ENCODE measurements at places on chromosomes 16 and 17.

GRCh38 chr17:1753767-1754429, 8.0 kb upstream of the SERPINF1 start:
- no peak for DNase-seq

GRCh38 chr16:68370581-68371275, 59.9 kb downstream of the PRMT7 start:
- no peak for DNase-seq

GRCh38 chr16:29824589-29825144, 4.4 kb downstream of the MVP start:
- no peak for DNase-seq

DNA sequence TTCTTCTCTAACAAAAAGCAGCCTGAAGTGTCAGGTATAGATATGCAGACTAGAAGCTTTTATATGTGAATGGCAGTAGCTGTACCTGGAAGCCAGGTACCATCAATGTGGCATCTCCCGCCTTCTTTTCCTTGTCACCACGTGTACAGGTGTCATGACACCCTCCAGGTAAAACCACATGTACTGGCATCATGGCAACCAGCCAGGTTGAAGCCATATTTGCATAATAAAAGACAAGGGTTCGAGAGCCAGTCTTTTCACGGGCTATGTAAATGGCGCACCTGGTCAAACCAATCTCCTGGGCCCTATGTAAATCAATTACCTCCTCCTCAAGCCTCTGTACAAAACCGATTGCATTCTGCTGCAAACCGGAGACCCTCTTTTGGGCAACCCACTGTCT, 541.3 kb downstream of the CDH11 start:
- DNase-seq: no peak

- DNase-seq: no peak
Observed at GRCh38 chr16:2846511-2847310, 11.3 kb downstream of the PRSS22 start.

DNA sequence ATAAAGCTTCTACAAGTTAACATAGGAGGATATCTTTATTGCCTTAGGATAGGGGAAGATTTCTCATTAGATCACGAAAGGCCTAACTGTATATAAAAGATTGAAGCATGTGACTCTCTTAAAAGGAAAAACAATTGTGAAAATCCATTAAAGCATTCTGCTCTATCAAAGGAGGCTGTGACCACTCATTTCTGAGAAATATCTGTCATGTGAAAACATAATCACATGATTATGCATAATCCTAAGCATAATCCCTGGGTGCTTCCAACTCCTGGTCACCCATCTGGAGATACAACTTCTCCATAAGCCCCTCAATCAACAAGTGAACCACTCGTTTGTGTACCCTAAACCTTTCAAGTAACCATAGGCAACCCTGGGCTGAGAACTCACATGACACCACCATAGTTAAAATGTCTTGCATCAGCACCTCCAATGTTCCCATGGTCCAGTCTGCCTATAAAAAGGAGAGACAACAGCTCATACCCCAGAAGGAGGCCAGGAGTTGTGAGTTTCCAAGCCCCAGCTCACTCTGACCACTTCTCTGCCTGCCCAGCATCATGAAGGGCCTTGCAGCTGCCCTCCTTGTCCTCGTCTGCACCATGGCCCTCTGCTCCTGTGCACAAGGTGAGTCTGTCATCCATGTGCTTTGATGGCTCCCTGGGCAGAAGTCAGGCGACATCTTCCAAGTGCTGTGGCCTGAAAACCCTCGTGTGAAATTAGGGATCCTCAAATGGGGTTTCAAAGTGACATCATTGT, at the start of gene CCL18:
CCL18 (plus strand) TSS at position 487 of the 756 bp plus-strand sequence; CDS start at position 558, 71 bp downstream.
- DNase-seq: no peak

GRCh38 chr17:32558997-32559650, 72.3 kb downstream of the CDK5R1 start:
- DNase-seq: no peak

DNA sequence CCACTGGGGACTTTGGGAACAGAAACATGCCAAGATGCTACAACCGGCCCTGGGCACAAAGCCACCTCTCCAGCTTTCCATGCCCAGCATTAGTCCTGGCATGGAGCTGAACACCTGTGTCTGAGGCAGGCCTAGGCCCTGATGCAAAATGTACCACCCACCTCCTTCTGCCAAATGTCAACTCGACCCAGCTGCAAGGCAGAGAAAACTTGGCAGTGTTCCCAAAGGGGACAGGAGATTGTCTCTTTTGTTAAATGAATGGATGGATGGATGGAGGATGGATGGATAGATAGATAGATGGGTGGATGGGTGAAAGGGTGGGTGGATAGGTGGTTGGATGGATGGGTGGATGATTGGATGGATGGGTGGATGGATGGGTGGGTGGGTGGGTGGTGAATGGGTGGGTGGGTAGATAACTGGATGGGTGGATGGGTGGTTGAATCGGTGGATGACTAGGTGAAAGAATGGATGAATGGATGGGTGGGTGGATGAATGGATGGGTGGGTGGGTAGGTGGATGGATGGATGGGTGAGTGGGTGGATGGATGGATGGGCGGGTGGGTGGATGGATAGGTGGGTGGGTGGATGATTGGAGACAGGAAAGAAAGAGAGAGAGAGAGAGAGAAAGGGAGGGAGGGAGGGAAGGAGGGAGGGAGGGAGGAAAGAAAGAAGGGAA, 73.4 kb upstream of the TNRC6C start:
- DNase-seq: no peak

GRCh38 chr17:62105357-62105756, 40.3 kb upstream of the MED13 start:
- no peak for DNase-seq

DNA sequence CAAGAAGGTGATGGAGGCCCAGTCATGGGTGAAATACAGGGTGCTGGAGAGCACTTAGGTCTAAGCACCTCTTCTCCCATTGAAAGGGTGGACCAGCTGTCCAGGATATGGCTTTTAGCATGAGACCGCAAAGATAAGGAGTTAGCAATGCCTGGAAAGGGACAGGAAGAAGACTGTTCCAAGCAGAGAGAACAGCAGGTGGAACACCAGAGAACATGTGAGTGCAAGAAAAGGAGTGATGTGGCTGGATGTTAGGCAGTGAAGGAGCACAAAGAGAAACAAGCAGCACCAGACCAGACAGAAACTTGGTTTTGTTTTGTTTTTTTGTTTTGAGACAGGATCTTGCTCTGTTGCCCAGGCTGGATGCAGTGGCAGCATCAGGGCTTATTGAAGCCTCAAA, 45.4 kb upstream of the CCL1 start:
- no peak for DNase-seq

- no peak for DNase-seq
Observed at GRCh38 chr17:56909742-56910508, 3.9 kb downstream of the TRIM25 start.

- DNase-seq: no peak
Observed at GRCh38 chr16:84279881-84280280, 14.8 kb upstream of the WFDC1 start.

- DNase-seq: no peak
Observed at GRCh38 chr17:46029627-46030026, 30.6 kb downstream of the STH start.

- no peak for DNase-seq
Observed at GRCh38 chr17:2981325-2981724, 82.1 kb downstream of the OR1D5 start.

DNA sequence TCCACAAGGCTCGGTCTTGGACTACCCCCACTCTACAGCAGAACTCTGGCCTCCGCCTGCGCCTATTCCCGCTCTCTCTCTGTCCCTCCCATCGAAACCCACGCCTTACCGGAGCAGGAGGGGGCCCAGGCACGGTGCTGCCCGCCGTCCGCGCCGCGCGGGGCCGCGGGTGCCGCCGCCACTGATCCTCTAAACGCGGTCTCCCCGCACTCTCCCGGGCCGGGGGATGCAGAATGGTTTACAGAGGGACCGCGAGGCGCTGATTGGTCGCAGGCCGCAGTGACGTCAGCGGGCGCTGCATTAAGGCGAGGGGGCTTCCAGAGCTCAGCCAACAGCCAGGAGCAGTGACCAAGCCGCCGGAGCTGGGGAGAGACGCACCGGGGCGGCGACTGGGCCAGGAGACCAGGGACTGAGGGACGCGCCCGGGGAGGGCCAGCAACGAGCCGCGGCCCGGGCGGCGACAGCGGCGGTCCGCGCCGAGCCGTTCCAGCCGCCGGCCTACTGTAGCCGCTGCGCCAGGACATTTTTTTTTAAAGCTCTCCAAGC, 747 bp upstream of the LHX1 start:
- DNase-seq: peak; percentile 50

DNA sequence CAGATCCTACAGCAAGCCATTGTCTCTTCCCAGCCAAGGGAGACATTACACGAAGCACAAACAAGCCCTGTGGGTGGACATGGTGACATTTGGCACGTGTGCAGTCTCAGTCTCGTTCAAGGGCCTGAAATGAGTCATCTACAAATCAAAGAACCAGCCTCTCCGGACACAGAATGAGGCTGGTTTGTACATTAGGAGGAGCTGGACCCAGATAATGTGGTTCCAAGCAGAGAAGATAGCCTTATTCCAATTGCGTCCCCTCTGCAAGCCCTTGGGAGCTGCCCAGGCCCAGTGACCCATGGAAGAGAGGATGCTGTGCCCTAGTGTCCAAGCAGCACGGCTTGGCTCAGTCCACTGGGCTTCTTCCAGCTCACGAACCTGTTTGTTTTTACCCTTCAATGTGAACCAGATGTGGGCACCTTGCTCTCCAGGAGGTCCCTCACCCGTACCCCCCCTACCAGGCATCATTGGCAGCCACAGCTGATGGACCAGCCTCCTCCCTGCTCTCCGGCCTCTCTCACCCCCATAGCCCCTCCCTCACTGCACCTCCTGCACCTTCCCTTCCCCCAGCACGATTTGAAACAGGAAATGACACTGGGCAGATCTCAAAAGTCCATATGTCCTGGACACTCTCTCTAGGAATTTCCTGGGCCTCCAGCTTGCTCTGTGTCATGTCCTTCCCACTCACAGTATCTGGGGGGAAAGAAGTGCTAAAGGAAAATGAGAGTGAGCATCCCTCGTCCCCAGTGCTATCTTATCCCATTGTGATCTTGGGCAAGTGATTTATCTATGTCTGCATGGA, 26.2 kb downstream of the KPNA2 start:
- DNase-seq: no peak

- DNase-seq: no peak
Observed at GRCh38 chr17:28511858-28512461, 5.8 kb downstream of the FOXN1 start.

GRCh38 chr17:78865682-78866390, 25.2 kb upstream of the USP36 start:
- DNase-seq: peak; percentile 83

DNA sequence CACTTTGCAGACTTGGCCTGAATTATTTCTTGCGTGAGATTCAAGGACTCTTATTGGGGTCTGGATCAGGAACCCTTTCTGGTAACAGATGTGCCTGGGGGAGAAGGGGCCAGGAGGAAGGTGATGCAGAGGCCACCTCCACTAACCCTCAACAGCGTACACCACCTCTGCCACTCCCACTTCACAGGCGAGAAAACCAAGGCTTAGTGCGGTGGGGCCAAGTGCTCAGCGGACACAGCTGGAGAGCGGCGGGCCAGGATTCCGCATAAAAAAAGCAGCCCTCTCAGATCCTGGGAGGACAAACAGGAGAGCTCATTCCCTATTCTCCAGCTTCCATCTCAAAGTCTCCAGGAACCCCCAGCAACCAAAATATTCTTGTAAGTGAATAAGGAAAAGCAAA, 51.4 kb downstream of the SLC7A5 start:
- DNase-seq: no peak

- DNase-seq: no peak
Observed at GRCh38 chr17:82049521-82049971, 2.1 kb downstream of the RFNG start.

DNA sequence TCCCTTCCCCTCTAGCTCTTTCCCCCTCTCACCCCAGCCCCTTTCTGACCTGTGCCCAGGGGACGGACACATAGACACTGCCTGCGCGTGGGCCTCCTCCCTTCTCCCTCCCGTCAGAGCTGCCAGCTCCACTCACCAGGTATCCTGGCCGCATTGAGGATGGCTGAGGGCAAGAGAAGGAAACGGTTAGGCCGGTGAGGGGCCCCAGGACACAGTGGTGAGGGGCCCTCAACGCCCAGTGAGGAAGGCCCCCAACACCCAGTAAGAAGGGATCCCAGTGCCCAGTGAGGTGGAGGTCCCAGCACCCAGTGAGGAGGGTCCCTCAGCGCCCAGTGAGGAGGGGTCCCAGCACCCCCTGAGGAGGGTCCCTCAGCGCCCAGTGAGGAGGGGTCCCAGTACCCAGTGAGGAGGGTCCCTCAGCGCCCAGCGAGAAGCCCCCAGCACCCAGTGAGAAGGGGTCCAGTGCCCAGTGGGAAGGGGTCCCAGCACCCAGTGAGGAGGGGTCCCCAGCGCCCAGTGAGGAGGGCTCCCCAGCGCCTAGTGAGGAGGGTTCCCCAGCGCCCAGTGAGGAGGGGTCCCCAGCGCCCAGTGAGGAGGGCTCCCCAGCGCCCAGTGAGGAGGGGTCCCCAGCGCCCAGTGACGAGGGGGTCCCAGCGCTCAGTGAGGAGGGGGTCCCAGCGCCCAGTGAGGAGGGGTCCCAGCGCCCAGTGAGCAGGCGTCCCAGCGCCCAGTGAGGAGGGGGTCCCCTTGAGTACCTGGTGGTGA, 1.1 kb downstream of the PRSS22 start:
- DNase-seq: no peak

GRCh38 chr17:35947156-35947585, 3.7 kb upstream of the LYZL6 start:
- DNase-seq: peak; percentile 69

DNA sequence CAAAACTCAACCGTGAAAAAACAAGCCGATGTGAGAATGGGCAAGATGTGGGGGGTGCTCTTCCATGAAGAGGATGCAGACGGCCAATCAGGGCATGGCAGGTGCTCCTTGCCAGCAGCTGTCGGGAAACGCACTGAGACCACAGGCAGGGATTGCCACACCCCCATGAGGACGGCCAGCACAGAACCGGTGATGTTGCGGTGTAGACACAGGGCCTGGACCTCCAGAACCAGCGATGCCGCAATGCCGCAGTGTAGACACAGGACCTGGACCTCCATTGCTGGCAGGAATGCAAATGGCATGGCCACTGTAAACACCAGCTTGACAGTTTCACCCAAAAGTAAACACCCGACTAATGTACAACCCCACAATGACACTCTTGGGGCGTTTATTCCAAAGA, 164.9 kb downstream of the BANP start:
- no peak for DNase-seq

GRCh38 chr17:7737601-7738000, 20.1 kb downstream of the DNAH2 start:
- no peak for DNase-seq

DNA sequence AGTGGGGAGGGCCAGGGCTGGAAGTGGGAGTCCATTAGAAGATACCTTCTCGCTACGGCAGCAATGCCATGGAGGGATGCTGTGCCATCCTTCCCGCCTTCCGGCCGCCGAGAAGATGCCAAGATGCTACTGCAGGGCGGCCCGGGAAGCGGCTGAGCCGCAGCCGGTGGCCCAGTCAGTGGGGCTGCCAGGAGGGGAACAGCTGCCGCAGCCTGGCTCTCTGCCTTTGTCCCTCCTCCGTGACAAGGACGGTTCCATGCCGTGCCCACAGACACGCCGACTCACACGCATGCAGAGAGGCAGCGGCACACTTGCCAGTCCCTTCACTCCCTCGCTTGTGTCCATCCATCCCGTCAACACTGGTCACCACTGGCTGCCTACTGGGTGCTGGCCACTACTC, 20.2 kb upstream of the NCBP3 start:
- no peak for DNase-seq

GRCh38 chr16:77748421-77749005, 26.2 kb downstream of the NUDT7 start:
- no peak for DNase-seq

- DNase-seq: no peak
Observed at GRCh38 chr16:67299269-67299668, 19.9 kb downstream of the PLEKHG4 start.

GRCh38 chr16:22322021-22322471, 24.8 kb downstream of the POLR3E start:
- DNase-seq: peak; percentile 17

GRCh38 chr17:19263641-19264051, 26.5 kb downstream of the EPN2 start:
- no peak for DNase-seq
